Endothelial cell (in vitro differentiated cells): ENCODE measurements at places on chromosomes 16 and 17.

DNA sequence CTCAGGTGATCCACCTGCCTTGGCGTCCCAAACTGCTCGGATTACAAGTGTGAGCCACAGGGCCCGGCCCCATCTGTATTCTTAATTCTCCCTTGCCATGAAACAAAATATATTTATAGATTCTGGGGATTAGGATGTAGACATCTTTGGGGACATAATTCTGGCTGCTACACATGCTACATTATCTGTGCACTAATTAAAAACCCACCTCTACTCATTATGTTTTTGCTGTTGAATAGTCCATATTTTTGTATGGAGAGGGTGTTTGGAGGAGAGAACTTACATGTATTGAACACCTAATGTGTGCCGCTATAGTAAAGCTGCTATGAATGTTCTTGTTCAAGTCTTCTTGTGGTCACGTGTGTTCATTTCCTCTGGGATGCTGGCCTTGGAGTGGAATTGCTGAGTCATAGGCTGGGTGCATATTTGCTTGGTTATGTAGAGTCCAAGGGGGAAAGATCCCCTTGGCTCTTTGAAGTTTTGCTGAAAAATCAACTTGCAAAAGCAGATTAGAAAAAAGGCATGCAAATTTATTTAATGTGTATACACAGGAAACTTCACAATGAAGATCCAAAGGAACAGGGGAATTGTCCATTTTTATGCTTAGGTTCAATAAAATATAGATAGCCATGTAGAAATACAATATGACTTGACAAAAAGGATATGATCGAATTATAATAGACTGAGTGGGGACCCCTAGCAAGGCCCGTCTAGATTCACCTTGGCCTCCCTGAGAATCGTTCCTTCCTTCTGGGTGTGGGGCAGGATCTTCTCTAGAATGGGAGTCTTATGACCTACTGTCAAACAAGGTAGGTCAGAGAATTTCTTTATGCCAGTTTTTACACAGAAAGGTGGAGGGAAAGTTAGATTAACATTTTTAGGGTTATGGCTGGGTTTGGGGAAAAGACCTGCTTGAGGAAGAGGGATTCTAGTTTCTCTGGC lies 42.1 kb upstream of the GPRC5B start:
- no peak for DNase-seq
- H3K36me3 ChIP-seq: no peaks in the 10 kb centered on the region
- H3K27me3 ChIP-seq: peaks cover 2% of the 10 kb centered on the region
- H3K4me1 ChIP-seq: no peaks in the 10 kb centered on the region

- DNase-seq: no peak
- H3K4me1 ChIP-seq: no peaks in the 10 kb centered on the region
- H3K4me3 ChIP-seq: no peak overlapping the region
- H3K27ac ChIP-seq: no peak overlapping the region
- H3K27me3 ChIP-seq: no peaks in the 10 kb centered on the region
Measured at GRCh38 chr17:61799812-61800484, 63.4 kb downstream of the BRIP1 start.

DNA sequence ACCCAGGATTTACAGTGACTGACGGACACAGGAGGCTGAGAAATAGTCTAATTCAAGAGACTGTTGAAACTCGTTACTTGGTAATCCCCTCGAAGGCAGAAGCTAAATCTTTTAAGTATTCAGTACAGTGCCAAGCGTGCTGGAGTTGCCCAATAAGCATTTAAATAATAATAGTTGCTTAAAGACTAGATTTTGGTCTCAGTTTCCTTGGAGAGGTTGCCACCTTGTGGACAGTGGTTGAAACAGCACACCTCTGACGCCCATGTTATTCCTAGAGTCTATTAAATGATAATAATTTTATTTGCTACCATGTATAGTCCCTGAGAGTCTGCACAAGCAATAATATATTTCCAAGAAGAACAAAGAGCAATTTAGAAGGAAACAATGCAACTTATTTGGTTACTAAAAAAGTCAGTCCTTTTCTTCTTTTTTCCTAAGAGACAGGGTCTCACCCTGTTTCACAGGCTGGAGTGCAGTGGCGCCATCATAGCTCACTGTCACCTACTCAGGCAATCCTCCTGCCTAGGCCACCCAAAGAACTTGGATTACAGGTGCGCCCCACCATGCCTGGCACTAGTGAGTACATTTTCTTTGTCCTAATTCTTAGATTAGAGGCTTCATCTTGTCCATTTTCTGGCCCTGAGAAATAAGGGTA lies 138.0 kb upstream of the NUDT7 start:
- DNase-seq: peak; percentile 45
- H3K4me1 ChIP-seq: peaks cover 36% of the 10 kb centered on the region
- H3K27me3 ChIP-seq: peaks cover 5% of the 10 kb centered on the region
- no peaks in the 10 kb centered on the region for H3K36me3 ChIP-seq

DNA sequence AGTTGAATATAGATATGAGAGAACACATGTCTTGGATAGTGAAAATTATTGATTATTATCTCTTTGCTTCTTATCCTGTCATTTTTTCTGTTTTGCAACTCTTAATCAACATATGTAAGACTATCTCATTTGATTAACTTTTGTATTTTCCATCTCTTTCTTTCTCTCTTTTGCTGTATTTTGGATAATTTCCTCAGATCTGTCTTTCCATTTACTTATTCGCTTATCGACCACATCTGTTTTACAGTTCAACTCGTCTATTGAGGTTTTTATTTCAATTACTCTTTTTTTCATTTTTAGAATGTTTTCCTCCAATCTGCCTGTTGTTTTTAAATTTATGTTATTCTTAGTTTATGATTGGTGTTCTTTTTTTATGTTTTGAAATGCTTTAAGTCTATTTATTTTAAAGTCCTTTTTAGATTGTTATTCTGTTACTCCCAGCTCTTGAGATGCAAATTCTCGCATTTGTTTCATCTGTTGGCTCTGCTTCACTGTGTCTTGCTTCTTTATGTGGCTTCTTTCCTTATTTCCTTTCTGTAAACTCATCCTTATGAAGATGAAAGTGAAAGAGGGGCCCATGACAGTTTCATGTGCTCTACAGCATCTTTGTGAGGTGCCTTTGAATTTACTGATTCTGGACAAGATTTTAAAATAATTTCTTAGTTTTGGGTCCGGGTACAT lies 87.8 kb upstream of the IRX5 start:
- H3K4me3 ChIP-seq: no peak overlapping the region
- DNase-seq: no peak
- H3K4me1 ChIP-seq: no peaks in the 10 kb centered on the region
- H3K27me3 ChIP-seq: no peaks in the 10 kb centered on the region
- H3K27ac ChIP-seq: no peak overlapping the region

DNA sequence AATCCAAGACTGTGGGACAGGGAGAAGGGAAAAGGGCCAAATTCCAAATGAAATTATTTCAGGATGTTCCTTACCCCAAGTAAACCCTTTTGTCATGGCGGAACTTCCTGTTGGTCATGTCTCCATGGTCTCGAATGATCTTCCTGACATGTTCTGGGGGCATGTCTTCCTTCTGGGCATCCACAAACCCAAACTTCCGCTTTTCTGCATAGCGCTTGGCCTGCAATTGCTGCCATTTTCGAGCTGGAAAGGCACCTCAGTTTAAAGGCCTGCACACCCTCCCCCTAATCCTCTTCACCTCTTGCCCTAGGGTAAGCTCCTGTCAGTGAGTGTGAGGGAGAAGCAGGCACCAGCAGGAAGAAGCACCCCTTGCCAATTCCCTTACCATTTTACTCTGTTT lies 1.2 kb downstream of the PRPF8 start:
- peaks cover 11% of the 10 kb centered on the region for H3K27me3 ChIP-seq
- H3K36me3 ChIP-seq: peaks cover 41% of the 10 kb centered on the region
- H3K4me3 ChIP-seq: peak overlapping the region; percentile 99
- peaks cover 27% of the 10 kb centered on the region for H3K4me1 ChIP-seq
- no peak for DNase-seq

DNA sequence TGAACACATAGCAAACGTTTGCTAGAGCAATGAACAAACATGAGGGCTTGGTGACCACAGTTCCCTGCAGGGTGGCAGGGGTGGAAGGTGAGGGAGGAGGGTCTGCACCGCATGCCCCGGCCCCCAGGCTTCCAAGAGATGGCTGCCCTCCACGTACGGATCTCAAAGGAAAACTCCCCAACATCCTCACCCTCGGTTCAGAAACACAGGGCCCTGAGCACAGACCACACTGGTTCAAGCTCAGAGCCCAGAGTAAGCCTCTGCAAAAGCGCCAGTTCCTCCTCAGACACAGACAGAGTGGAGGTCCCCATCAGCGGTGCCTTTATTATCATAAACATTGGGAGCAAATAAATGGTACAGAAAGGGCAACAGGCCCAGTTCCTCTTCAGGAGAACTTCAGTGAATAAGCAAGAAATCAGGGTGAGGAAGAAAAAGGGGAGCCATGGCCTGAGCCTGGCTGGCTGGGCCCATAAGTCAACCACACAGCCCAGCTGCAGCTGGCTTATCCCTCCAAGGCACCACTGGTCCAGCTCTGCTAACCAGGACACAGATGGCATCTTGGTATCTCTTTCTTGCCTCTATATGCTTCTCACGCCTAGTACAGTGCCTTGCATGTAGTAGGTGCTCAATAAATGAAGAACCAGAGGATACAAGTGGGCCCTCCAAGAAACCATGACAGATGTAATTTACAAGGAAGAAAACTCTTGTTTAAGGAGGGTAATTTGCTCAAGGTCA lies 11.0 kb downstream of the MPO start:
- H3K36me3 ChIP-seq: no peaks in the 10 kb centered on the region
- no peak overlapping the region for H3K4me3 ChIP-seq
- H3K27me3 ChIP-seq: peaks cover 11% of the 10 kb centered on the region
- DNase-seq: no peak

- no peak overlapping the region for H3K4me3 ChIP-seq
- peaks cover 34% of the 10 kb centered on the region for H3K4me1 ChIP-seq
- peaks cover 4% of the 10 kb centered on the region for H3K27me3 ChIP-seq
- no peaks in the 10 kb centered on the region for H3K36me3 ChIP-seq
- no peak for DNase-seq
Measured at GRCh38 chr16:85531516-85531915, 81.6 kb upstream of the GSE1 start.

- H3K36me3 ChIP-seq: peaks cover 33% of the 10 kb centered on the region
- peak overlapping the region; percentile 11 for H3K4me3 ChIP-seq
- no peak overlapping the region for H3K27ac ChIP-seq
- peak; percentile 96 for DNase-seq
Measured at GRCh38 chr17:44210342-44211192, 8.9 kb downstream of the UBTF start.

GRCh38 chr16:12250578-12250977 lies 274.0 kb downstream of the SNX29 start:
- no peak for DNase-seq
- peaks cover 35% of the 10 kb centered on the region for H3K4me1 ChIP-seq
- H3K4me3 ChIP-seq: no peak overlapping the region
- no peak overlapping the region for H3K27ac ChIP-seq
- peaks cover 9% of the 10 kb centered on the region for H3K27me3 ChIP-seq

DNA sequence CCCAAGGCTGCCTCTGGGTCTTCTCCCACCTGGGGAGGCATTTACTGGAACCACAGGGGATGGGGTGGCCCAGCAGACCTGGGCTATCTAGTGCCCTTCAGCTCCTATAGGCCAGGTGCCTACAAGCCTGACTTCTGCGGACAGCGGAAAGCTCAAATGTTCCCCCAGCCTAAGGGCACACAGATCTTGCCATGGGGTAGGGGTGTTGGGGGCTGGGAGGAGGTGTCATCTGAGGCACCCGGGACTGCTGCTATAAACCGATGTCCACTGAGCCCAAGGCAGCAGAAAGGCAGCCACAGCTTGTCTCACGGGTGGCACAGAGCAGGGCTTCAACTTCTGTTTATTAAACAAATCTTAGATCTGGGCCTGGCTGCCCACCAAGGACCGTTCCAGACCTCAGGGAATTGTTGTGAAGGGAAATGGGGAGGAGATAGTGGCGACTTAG lies 3.6 kb downstream of the MYO1C start:
- H3K4me1 ChIP-seq: peaks cover 27% of the 10 kb centered on the region
- no peak for DNase-seq
- H3K27ac ChIP-seq: peak overlapping the region; percentile 67
- H3K4me3 ChIP-seq: peak overlapping the region; percentile 40
- peaks cover 27% of the 10 kb centered on the region for H3K27me3 ChIP-seq
- peaks cover 8% of the 10 kb centered on the region for H3K36me3 ChIP-seq

- peaks cover 3% of the 10 kb centered on the region for H3K27me3 ChIP-seq
- H3K4me3 ChIP-seq: no peak overlapping the region
- H3K4me1 ChIP-seq: peaks cover 6% of the 10 kb centered on the region
- DNase-seq: no peak
- H3K36me3 ChIP-seq: peaks cover 3% of the 10 kb centered on the region
Measured at GRCh38 chr16:3503523-3503922, 2.7 kb downstream of the CLUAP1 start.

- H3K27ac ChIP-seq: no peak overlapping the region
- peaks cover 2% of the 10 kb centered on the region for H3K4me1 ChIP-seq
Measured at GRCh38 chr17:5118219-5118618, 2.4 kb downstream of the USP6 start.

- no peaks in the 10 kb centered on the region for H3K36me3 ChIP-seq
- H3K27ac ChIP-seq: no peak overlapping the region
- H3K27me3 ChIP-seq: peaks cover 5% of the 10 kb centered on the region
- H3K4me3 ChIP-seq: no peak overlapping the region
- DNase-seq: no peak
Measured at GRCh38 chr17:4601326-4601725, 17.0 kb downstream of the SMTNL2 start.

DNA sequence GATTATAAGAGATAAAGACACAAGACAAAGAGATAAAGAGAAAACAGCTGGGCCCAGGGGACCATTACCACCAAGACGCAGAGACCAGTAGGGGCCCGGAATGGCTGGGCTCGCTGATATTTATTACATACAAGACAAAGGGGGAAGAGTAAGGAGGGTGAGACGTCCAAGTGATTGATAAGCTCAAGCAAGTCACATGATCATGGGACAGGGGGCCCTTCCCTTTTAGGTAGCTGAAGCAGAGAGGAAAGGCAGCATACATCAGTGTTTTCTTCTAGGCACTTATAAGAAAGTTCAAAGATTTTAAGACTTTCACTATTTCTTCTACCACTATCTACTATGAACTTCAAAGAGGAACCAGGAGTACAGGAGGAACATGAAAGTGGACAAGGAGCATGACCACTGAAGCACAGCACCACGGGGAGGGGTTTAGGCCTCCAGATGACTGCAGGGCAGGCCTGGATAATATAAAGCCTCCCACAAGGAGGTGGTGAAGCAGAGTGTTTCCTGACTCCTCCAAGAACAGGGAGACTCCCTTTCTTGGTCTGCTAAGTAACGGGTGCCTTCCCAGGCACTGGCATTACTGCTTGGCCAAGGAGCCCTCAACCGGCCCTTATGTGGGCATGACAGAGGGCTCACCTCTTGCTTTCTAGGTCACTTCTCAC lies 63.9 kb upstream of the ARL4D start:
- H3K27me3 ChIP-seq: peaks cover 2% of the 10 kb centered on the region
- no peak for DNase-seq
- peaks cover 4% of the 10 kb centered on the region for H3K36me3 ChIP-seq
- peaks cover 4% of the 10 kb centered on the region for H3K4me1 ChIP-seq
